ENCODE measurements at places on chromosomes 2 and 18.

GRCh38 chr2:46001741-46002506 lies 295.3 kb upstream of the EPAS1 start:
- no peak for DNase-seq

GRCh38 chr2:156333951-156334495 lies 1.5 kb upstream of the NR4A2 start:
- no peak for DNase-seq

DNA sequence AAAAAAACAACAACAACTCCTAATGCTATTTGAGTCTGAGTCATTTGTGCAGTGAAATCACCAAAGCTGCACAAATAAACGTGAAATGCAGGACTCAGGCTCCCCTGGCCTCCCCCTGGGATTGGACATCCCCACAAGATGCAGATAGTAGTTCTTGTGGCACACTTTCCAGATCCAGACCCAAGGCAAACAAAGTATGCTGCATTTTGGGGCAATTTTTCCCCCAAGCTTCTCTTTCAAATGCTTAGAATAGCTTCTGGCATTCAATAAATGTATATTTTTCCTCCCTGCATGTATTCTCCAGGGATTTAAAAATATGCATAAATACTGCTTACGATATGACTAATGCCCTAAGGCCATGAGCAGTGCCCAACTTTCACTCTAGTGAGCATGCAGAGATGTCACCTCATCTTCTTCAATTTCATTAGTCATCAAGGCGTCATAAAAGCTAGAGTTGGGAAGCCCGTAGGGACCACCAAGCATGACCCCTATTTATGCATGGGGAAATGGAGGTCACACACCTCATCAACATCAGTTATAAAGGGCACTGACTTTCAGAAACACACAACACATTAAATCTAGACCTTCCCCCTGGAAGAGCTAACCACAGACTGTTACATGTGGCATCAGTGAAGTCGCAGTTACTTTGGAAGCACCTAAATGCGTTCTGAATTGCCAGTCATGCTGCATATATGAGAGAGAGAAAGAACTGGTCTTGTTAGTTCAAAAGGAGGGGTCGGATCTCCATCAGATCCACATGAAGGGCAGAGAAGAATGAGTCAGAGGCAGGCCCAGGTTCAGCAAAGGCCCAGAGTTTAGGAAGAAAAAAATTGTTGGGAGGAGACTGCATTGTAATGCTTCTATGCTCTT lies 374.1 kb downstream of the LPIN1 start:
- no peak for DNase-seq

GRCh38 chr2:61853086-61853846 lies 594 bp downstream of the FAM161A start:
- DNase-seq, result no peak

GRCh38 chr2:121686218-121686617 lies 37.0 kb upstream of the CLASP1 start:
- DNase-seq, result no peak

- no peak for DNase-seq
These were observed 27.8 kb upstream of the RHOB start for GRCh38 chr2:20419007-20419576.

All from activated CD4-positive, alpha-beta T cell treated with anti-CD3 and anti-CD28 coated beads, Interleukin-2, amount 50 U/mL, for 4 hours (primary cell).